Fibroblast of gingiva (primary cell): ENCODE measurements at places on chromosomes 12 and 14.

DNA sequence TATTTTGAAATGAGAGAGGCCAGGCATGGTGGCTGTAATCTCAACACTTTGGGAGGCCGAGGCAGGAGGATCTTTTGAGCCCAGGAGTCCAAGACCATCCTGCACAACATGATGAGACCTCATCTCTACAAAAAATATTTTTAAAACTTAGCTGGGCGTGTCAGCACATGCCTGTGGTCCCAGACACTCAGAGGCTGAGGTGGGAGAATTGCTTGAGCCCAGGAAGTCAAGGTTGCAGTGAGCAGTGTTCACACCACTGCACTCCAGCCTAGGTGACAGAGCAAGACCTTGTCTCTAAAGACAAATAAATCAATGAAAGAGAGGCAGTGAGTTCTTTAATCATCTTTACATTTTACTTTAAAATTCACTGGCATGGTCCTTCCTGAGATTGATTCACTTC, 124.5 kb downstream of the DUSP6 start:
- no peak for DNase-seq

DNA sequence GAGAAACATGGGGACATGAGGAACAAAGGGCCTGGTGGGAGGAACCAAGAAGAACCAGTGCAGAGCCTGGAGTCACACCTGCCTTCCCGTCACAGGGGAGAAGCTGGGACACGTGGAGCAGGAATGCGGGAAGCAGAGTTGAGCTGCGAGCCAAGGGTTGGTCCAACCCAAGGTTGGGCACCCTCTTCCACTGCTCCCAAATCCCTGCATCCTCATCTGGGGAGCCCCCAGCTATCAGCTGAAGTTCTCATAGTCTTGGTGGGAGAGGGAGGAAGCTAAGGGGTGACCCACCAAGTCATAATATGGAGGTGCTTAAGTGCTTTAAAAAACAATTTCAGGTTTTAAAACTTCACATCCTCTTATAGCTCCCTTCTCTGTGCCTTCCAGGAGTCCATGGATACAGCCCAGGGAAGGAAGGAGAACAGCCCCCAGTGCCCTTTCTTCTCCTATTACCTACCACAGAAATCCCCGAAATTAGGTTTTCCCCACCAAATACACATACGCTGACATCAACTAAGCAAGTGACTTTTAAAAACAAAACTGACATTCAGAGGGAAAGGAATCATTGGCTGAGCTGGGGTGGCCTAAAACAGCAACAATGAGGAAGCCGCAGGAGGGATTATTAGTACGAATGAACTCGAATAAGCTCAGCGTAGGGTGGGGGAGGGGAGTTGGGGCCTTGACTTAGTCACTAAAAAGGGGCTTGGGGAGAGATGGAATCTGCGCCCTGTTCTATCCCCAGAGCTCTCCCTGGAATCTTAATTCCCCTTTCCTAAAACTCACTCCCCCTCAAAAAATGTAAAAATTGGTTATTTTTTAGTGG, 4.5 kb downstream of the MYL6 start:
- DNase-seq: no peak

GRCh38 chr12:81257947-81258551, 180.2 kb downstream of the ACSS3 start:
- peak; percentile 56 for DNase-seq

DNA sequence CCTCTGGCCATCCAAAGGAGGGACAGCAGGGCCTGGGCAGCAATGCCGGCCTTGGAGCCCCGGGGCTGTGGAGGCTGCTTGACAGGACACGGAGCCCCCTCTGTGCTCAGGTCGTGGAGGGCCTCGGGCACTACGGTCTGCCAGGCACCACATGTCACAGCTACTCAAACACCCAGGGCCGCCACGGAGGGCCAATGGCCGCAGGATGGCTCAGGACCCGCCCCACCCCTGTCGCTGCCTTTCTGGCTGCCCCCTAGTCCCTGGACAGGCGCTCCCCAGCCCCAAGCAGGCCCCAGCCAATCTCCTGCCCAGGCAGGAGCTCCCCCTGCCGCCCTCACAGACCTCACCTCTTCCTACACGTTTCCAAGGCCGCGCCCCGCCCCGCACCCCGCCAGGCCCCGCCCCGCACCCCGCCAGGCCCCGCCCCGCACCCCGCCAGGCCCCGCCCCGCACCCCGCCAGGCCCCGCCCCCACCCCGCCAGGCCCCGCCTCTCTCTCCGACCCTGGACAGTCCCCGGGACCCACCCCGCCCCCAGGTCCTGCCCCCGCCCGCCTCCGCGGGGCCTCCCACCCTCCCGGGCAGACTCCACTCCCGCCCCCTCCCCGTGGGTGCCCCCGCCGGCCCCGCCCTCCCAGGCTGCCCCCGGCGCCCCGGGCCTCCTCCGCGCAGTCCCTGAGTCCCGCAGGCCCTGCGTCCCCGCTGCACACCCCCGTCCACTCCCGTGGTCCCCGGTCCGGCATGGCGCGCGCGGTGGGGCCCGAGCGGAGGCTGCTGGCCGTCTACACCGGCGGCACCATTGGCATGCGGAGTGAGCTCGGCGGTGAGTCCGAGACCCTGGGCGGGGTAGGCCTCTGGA, at the start of gene ASPG:
Gene ASPG, plus strand, starts transcription at position 669 of the 857 bp plus-strand sequence. Its CDS starts 71 bp downstream, at position 740.
- no peak for DNase-seq

DNA sequence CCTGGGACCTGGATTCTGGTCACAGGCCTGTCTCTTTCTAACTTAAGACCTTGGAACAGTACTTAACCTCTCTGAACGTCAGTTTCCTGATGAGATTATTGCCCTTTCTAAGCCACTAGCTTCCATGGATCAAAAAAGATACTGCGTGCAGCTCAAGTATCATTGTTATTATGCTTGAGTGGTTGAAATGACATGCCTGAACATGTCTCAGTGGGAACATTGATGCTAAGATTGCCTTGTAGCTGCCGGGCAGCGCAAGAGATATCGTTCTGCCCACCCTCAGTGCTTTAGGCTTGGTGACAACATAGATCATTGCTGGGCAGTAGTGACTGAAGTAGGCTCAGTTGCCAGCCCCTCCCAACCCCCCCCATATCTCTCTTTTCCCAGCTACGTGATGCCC, 131.9 kb downstream of the SMOC1 start:
- DNase-seq: no peak

DNA sequence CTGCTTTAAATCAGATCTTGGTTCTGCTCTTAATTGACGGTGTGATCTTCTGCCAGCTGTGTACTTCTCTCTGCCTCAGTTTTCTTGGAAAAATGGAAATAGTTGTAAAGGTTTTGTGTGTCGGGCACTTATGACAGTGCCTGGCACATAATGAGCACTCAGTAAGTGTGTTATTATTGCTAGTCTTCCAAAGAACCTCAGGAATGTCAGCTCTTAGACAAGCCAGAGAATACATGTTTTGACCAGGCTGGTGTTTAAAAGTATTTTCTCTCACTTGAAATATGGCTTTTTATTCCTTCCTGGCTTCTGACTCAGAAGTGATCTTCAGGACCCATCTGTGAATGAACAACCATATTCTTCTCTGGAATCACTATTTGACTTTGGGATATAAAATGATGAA, 304.1 kb downstream of the SNAPC1 start:
- DNase-seq: no peak

GRCh38 chr12:20268121-20268732, 100.1 kb upstream of the PDE3A start:
- no peak for DNase-seq

- DNase-seq: no peak
These were observed 79.3 kb downstream of the FOXA1 start for GRCh38 chr14:37515771-37516170.

- DNase-seq: peak; percentile 41
These were observed 34.6 kb downstream of the ANKRD9 start for GRCh38 chr14:102474934-102475333.

DNA sequence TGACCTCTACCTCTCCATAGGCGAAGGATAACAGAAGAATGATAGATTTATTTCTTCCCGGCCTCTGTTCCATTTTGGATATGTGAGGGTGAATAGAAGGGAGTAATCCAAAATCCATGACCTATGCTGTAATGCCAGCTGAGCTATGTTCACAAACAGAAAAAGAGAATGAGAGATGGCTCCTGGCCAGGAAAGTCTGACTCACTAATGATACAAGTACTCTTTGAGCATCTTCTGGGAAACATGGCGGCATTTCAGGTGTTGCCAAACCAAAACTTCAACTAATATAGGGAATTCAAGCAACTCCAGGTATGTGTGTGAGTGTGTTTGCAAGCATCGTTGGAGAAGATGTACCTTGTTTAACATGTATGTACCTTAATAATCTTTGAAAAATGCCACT, 55.1 kb downstream of the MED13L start:
- DNase-seq: peak; percentile 93

GRCh38 chr12:72214163-72214562, 58.0 kb upstream of the TRHDE start:
- no peak for DNase-seq

DNA sequence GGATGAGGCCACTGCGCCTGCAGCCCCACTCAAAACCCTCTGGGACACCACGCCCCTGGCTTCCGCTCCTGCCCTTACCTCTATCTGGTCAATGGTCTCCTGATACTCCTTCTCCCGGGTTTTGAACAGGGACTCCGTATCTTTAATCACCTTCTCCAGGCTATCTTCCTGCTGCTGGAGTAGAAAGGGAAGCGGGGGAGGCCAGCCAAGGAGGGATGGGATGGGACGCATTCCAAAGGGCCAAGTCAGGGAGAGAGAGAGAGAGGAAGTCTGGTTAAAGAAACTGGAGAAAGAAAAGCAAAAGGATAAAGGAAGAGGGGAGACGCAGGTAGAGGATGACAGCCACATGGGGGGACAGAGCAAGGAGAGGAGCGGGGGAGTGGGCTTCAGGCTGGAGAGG, 7.9 kb downstream of the IFFO1 start:
- peak; percentile 70 for DNase-seq

DNA sequence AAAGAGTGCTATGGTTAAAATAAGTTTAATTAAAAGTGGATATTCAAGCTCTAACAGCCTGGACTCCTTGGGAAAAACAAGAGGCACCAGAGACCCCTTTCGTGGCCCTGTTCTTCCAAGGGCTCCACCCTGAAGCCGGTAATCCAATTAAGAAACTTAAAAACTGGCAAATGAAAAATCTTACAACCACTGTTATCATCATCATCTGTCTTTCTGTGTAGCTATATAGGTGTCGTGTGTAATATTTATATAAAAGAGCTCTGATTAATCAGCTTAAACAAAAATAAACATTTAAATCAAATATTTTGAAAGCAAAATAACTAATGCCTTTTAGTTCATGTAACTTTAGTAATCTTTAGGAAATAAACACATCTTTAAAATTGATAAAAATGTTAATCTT, 4.5 kb downstream of the ATF1 start:
- no peak for DNase-seq

DNA sequence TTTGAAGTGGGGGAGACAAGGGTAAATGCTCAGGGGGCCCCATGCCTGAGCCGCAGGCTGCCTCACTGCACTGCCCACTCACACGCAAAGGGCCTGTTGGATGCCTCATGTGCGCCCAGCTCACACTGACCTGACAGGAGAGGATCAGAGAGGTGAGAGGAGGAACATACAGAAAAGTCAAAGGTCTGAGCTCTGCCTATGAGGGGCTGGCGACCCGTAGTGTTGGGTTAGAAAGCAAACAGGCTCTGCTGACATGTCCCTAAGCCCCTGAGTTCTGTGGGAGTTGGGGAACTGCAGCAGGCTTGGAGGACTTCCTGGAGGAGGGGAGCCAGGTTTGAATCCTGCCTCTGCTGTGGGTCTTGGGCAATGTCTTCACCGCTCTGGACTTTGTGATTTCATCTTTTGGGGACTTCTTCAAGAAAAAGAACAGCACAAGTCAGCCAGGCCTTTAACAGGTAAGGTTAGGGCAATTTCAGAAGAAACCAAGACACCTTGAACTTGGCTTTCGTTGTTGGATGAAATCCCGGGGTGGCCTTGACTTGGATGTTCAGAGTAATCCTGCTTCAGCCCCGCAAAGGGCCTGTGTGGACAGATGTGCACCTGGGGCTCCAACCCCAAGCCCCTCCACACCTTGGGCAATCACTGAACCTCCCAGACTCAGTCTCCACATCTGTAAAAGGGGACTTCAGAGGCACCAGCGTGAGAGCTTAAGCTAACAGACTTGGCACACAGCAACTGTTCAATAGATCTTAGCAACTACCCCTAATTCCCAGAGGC, 116.8 kb downstream of the SCARB1 start:
- DNase-seq: no peak

GRCh38 chr14:49947506-49947905, 54.6 kb downstream of the ARF6 start:
- no peak for DNase-seq

GRCh38 chr12:131565267-131566015, 145.4 kb upstream of the SFSWAP start:
- no peak for DNase-seq

DNA sequence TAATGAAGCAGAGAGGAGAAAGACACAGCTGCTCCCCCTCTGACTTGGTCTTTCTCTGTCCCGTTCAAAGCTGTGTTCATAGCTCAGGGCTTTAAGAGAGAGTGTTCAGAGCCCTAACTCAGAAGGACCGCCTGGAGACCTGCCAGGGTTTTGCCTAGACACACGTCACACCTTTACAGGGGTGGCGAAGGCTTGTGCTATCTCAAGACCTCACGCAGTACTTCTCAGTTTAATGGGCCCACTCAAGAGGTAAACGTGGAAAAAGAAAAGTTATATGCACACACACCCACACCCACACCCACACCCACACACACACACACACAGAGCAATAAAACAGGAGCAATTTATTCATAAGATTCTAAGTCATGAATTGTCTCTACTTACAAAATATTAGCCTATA, 374.3 kb downstream of the C12orf75 start:
- no peak for DNase-seq

- DNase-seq: no peak
These were observed 417 bp downstream of the GLS2 start for GRCh38 chr12:56487448-56488040.

DNA sequence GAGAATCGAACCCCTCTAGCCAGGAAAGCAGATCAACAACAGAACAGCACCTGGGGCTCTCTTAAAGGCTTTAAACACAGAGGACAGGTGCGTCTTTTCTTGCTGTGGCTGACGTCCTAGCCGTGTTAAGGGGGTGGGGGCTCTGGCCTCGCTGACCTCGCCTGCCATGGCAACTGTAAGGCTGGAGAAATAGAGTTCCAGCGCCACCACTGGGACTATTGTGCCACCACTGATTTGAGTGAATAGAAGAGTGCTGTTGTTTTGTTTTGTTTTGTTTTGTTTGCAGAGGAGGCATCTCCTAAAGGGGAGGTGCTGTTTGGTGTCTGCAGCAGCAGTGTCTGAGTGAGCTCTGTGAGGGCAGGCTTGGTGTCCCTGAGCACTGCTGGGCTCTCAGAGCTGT, 34.2 kb upstream of the PRMT8 start:
- no peak for DNase-seq

DNA sequence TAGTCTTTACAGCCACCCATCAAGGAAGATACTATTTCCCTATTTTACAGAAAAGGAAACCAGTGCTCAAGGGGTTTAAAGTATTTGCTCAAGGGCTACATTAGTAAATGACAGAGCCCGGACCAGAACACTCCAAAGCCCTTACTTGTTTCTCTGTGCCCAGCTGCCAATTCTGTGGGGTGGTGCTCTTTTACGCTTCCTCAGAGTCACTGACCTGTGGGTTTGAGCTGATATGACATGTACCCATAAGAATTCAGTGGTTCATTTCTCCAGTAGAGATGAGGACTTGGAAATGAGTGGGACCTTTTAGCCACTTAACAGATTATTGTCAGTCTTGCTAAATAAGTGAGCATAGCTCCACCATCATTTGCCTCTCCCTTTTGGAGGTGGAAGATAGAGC, 37.4 kb upstream of the NKX2-8 start:
- DNase-seq: no peak

GRCh38 chr12:92156139-92156538, 10.5 kb upstream of the BTG1 start:
- DNase-seq: no peak

GRCh38 chr14:21505012-21505553, 6.1 kb downstream of the METTL3 start:
- no peak for DNase-seq
